ENCODE measurements at places on chromosomes 4 and X. TPM values are rescaled to one million over a fixed set of nuclear protein-coding genes. Genes with fewer than 3 reads are reported as not detected.
A peak's percentile ranks its signal among the peaks of the same experiment; 100 is the strongest.

DNA sequence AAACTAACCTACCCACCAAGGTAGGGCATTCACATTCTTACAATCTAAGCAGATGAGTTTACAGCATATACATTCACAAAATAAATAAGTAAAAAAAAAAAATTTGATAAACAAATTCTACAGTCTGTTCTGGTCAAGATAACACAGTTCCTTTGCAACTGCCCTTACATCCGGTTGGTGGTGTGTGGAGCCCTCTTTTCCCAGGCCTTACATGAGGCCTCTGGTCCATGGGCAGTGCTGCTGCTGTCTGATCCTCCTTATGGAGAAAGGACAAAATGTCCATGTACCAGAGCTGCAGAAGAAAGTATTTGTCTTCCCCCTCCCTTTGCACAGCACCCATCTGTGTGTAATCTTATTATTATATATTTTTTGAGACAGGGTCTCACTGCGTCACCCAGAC lies 2.2 kb upstream of the SEPTIN11 start:
- H3K4me3 ChIP-seq: no peak overlapping the region
- no peaks in the 10 kb centered on the region for H3K27me3 ChIP-seq
- H3K36me3 ChIP-seq: no peaks in the 10 kb centered on the region
- peaks cover 8% of the 10 kb centered on the region for H3K4me1 ChIP-seq

DNA sequence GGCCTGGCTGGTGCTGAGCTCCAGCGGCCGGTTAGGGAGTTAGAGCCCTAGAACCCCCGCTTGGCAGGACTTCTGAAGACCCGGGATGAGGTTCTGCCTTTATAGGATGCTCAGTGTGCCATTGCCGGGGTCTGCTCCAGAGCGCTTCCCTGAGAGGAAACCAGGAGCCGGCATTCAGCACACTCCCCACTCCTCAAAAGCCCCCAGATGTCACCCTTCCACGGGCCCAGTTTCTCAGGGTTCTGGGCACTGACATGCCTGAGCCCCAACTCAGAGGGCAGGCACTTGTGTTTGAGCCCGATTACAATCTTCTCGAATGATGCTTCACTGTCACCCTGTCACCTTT lies 6.5 kb downstream of the NKX3-2 start:
- no peak overlapping the region for H3K4me3 ChIP-seq
- no peak for DNase-seq
- no peak overlapping the region for H3K27ac ChIP-seq
- peaks cover 6% of the 10 kb centered on the region for H3K4me1 ChIP-seq
- H3K36me3 ChIP-seq: no peaks in the 10 kb centered on the region

DNA sequence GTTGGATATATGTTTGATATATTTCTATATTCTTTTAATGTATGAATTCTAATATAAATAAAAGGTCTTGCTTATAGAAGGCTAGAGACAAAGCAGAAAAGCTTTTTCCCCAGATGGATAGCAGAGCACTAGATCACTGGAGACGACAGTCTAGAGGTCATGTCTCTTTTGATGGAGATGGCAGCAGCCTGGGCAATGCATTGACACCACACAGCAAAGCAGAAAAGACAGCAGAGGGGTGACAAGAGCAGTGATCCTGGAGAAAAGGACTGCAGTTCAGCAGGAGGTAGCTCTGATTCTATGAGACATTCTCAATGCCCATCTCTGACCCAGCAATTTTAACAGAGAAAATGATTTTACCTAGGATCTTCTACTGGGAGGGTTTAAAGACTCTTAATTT lies 210.6 kb downstream of the DTHD1 start:
- no peaks in the 10 kb centered on the region for H3K36me3 ChIP-seq
- no peak for DNase-seq
- no peak overlapping the region for H3K27ac ChIP-seq
- H3K4me1 ChIP-seq: no peaks in the 10 kb centered on the region

Gene ATP2B3
- 1.6 TPM for polyA plus RNA-seq

Gene RENBP
- polyA plus RNA-seq: 85.8 TPM

GRCh38 chrX:119682019-119682989 lies 10.7 kb downstream of the SEPTIN6 start:
- DNase-seq: no peak
- H3K36me3 ChIP-seq: no peaks in the 10 kb centered on the region
- no peak overlapping the region for H3K27ac ChIP-seq
- peaks cover 3% of the 10 kb centered on the region for H3K4me1 ChIP-seq
- H3K4me3 ChIP-seq: no peak overlapping the region

Gene SLC25A53
- 10.7 TPM for polyA plus RNA-seq

DNA sequence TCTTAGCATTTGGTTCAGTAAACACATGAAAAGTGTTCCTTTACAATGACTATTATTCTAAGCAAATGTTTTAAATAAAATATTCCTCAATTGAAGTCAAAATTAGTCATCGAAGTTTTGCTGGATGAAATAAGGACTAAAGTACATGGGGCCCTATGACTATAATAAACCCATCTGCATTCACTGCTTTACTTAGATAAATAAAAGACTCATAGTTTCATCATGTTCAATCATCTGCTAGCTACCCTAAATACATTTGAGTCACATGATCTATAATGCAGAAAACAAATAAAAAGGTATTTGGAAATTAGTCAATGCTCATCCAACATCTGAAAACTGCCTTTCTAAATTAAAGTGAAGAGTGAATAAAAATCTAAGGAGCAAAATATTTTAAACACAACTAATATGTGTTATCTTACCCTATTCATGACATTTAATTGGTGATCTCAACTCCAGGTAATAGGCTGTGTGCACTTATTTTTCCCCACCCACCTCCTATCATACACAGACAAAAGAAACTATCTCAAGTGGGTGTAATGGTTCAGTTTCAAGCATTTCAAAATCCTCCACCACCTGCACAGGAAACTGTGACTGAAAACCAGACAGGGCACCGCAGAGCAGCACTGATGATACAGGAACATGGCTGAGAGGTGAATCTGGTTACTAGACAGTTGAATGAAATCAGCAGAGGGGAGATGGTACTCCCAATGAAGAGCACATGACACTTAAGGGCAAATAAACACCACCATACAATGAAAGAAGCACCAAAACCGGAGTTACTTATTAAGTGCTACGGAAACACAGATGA lies 78.6 kb downstream of the CAMK2D start:
- H3K27me3 ChIP-seq: no peaks in the 10 kb centered on the region
- DNase-seq: no peak
- H3K4me3 ChIP-seq: no peak overlapping the region
- H3K27ac ChIP-seq: peak overlapping the region; percentile 83
- H3K36me3 ChIP-seq: no peaks in the 10 kb centered on the region

DNA sequence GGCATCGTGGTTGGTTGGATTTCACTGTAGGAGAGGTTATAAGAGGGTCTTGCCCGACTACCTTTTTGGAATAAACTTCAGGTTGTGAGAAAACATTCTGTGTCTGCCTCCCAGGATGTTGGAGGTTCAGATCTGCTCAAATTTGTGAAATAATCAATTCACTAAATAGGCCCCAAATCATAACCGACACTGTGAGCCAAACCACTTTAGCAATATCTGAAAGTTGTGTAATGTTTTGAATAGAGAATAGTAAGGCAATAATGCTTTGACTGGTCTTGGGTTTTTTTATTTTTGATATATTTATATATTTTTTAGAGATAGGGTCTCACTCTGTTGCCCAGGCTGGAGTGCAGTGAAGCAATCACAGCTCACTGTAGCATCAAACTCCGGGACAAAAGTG lies 131.2 kb downstream of the GLRA3 start:
- no peaks in the 10 kb centered on the region for H3K27me3 ChIP-seq
- no peaks in the 10 kb centered on the region for H3K4me1 ChIP-seq
- H3K4me3 ChIP-seq: no peak overlapping the region
- no peak for DNase-seq
- H3K27ac ChIP-seq: no peak overlapping the region
- no peaks in the 10 kb centered on the region for H3K36me3 ChIP-seq

GRCh38 chrX:12991575-12991974 lies 16.7 kb downstream of the TMSB4X start:
- H3K4me1 ChIP-seq: peaks cover 9% of the 10 kb centered on the region
- no peak for DNase-seq
- no peak overlapping the region for H3K27ac ChIP-seq
- H3K27me3 ChIP-seq: no peaks in the 10 kb centered on the region
- no peaks in the 10 kb centered on the region for H3K36me3 ChIP-seq

Gene BMPR1B
- 1.2 TPM for polyA plus RNA-seq

DNA sequence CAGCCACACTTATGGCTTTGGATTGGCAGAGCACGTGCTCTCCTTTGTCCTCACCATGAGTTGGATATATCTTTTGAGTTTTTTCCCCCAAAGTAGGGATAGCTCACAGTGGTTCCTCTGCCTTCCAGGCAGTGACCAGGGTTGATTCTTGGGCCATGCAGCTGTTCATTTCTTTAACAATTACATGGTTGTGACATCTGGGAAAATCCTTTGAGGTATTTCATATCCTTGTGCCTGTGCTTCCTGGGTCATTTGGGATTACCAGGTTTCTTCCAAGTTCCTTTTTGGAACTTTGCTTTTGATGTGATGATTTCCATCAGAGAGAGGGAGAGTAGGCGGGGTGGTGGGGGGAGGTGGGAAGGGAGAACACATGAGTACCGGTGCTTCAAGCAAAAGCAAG lies 15.6 kb downstream of the BCORL1 start:
- no peak overlapping the region for H3K4me3 ChIP-seq
- no peak overlapping the region for H3K27ac ChIP-seq
- H3K27me3 ChIP-seq: no peaks in the 10 kb centered on the region
- no peaks in the 10 kb centered on the region for H3K4me1 ChIP-seq
- no peaks in the 10 kb centered on the region for H3K36me3 ChIP-seq

DNA sequence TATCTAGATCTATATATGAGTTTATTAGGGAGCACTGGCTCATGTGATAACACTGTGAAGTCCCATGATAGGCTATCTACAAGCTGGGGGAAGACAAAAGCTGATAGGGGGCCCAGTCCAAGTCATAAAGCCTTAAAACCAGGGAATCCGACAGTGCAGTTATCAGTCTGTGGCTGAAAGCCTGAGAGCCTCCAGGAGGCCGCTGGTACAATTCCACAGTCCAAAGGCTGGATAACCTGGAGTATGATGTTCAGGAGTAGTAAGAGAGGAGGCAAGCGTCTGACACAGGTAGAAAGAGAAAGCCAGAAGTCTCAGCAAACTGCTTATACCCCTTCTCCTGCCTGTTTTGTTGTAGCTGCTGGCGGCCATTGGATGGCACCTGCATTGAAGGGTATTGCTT lies 177.6 kb upstream of the SPRY1 start:
- no peaks in the 10 kb centered on the region for H3K27me3 ChIP-seq
- DNase-seq: peak; percentile 86
- no peaks in the 10 kb centered on the region for H3K4me1 ChIP-seq
- H3K4me3 ChIP-seq: peak overlapping the region; percentile 10

Gene PGK1
- polyA plus RNA-seq: 276 TPM

DNA sequence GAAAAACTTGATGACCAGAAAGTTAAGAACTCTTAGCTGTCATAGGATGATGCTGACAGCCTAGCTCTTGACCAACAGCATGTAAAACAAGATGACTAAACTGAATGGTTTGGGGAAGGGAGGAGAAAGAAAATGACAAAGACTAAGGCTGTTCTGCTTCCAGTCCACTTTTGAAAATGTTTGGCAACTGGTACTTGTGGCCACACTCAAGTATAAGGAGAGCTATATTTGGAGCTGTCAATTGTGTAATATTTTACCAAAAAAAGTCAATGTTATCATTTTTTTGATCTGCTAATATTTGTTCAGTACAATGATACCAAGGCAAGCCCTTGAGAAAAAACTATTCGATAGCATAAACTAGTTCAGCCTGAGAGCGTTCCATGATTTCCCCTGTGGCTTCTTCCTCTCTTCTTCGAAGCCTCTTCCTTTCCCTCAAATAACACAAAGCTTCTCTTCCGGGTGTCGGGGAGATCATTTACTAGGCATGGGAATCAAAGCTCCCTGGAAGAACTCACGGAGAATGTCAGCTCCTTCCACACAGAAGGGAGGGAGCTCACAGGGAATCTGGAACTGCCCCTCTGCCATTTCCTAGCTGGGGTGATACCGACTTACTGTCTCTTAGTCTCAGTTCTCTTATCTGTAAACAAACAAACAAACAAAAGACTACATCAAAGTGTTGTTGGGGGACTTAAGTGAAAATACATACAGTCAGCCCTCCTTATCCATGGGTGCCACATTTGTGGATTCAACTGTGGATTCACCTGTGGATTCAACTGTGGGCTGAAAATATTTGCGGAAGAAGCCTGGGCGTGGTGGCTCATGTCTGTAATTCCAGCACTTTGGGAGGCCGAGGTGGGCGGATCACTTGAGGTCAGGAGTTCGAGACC lies 82.6 kb downstream of the SCD5 start:
- H3K27me3 ChIP-seq: no peaks in the 10 kb centered on the region
- H3K4me3 ChIP-seq: no peak overlapping the region
- H3K27ac ChIP-seq: no peak overlapping the region
- no peaks in the 10 kb centered on the region for H3K36me3 ChIP-seq

- no peak overlapping the region for H3K4me3 ChIP-seq
- H3K27me3 ChIP-seq: no peaks in the 10 kb centered on the region
- H3K27ac ChIP-seq: no peak overlapping the region
- DNase-seq: no peak
These were observed 56.7 kb upstream of the FGFBP2 start for GRCh38 chr4:16019649-16020048.

DNA sequence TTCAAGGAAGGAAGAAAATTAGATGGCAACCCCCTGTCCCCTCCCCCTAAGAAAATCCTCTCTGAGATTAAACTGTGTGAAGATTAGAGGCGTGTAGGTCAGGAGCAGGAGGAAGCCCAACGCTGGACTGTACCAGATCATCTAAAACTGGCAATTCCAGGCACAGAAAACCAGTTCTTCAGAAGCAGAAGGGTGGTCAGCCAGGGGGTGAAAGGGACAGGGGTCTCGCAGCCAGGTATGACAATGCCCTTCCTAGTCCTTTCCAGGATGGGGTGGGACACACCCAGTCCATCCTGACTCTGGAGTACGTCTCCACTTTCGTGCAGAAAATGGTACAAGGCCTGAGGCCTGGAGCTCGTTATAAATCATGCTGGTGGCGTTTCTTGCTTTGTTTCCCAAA lies 3.3 kb upstream of the RHOH start:
- no peaks in the 10 kb centered on the region for H3K36me3 ChIP-seq
- H3K4me1 ChIP-seq: peaks cover 21% of the 10 kb centered on the region
- DNase-seq: no peak
- H3K4me3 ChIP-seq: no peak overlapping the region
- H3K27me3 ChIP-seq: no peaks in the 10 kb centered on the region

DNA sequence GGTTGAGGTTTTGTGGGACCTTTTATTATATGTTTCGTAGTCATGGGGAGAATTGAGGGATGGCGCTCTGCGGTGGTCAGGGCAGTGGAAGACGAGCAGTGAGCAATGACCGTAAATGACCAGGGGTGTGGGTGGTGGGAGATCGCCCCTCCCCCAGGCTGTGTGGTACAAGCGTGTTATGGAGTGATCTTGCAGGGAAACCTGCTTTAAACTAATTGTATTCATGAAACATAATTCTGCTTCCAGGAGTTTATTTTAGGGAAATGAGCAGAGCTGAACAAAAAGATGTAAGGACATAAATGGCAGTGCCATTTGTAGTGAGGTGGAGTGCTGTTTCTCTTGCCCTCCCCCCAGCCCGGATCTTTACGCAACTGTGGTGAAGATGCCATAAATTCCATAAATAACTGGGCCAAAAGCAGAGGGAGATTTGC lies 20.2 kb downstream of the GYG2 start:
- no peaks in the 10 kb centered on the region for H3K36me3 ChIP-seq
- DNase-seq: no peak
- H3K4me1 ChIP-seq: no peaks in the 10 kb centered on the region
- no peaks in the 10 kb centered on the region for H3K27me3 ChIP-seq
- H3K4me3 ChIP-seq: no peak overlapping the region
- H3K27ac ChIP-seq: no peak overlapping the region

- H3K4me1 ChIP-seq: no peaks in the 10 kb centered on the region
- H3K36me3 ChIP-seq: peaks cover 6% of the 10 kb centered on the region
- no peaks in the 10 kb centered on the region for H3K27me3 ChIP-seq
- DNase-seq: no peak
- H3K27ac ChIP-seq: no peak overlapping the region
- H3K4me3 ChIP-seq: no peak overlapping the region
These were observed 35.1 kb downstream of the PRKX start for GRCh38 chrX:3678328-3678727.

Gene MAGEA12
- polyA plus RNA-seq: not detected
